Left kidney (tissue), 8 donors: ENCODE measurements at places on chromosomes 2 and 18. TPM values are rescaled to one million over a fixed set of nuclear protein-coding genes. Genes with fewer than 3 reads are reported as not detected.
A peak's percentile ranks its signal among the peaks of the same experiment; 100 is the strongest.

DNA sequence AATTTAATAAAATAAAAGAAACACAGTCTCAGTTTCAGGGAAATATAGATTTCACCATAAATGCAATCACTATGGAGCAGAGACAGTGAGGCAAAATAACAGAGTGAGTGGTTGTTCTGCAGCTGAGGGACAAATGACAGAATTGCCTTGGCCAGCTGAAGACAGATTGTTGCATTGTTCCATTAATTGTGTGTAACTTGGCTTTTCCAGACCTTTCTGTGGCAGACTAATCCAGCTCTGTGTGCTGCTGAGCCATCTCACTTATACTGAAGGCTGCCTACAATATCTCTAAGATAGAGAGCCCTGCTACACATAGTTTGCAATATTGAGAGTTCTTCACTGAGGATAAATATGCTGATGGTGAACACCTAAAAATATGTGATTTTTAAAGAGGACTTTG is 11.5 kb downstream of the LRRTM1 start:
- DNase-seq = no peak

RTP5 gene
- not detected for polyA plus RNA-seq

DNA sequence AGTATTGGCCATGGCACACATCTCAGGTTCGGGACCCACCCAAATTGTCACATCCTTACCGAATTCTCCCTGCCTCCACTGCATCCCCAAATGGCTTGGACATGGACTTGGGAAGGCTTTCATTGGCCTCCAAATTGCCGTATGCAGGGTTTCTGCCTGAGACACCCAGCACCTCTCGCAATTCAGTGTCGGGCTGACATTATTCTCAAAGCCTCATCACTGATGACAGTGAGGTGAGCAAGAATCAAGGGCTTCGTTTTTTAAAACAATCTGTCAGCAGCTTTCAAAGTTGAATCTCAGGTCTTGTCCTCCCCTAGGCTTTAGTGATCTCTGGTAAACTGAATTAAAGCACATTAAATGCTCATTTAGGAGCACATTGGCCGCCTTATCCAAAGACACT is 29.5 kb upstream of the TGFA start:
- DNase-seq = no peak

SOWAHC gene
- 16.7 TPM for polyA plus RNA-seq

SATB2 gene
- 18.7 TPM for polyA plus RNA-seq

PLCD4 gene
- 11.9 TPM for polyA plus RNA-seq

GPR75 gene
- 5.0 TPM for polyA plus RNA-seq

- DNase-seq = no peak
Observed at GRCh38 chr2:152890736-152891135, 172.3 kb downstream of the ARL6IP6 start.

DNA sequence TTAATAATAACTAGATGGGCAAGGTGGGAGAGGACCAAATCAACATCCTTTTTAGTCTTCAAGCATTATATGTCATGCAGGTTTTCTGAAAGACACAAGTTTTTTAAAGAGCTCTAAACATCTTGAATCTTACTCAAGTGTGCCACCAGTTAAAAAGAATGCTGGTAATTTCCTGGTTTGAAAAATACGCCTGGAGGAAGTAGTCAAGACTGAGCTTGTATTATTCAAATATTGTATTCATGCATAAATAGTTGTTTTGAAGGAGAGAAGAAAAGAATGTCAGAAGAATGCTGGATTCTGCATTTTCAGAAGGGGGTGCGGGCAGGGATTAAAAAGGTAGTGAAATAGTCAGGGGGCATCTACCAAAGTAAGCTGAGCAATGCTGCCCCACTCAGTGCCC is 90.7 kb downstream of the WDPCP start:
- no peak for DNase-seq

AGXT gene
- 0.12 TPM for polyA plus RNA-seq

DNA sequence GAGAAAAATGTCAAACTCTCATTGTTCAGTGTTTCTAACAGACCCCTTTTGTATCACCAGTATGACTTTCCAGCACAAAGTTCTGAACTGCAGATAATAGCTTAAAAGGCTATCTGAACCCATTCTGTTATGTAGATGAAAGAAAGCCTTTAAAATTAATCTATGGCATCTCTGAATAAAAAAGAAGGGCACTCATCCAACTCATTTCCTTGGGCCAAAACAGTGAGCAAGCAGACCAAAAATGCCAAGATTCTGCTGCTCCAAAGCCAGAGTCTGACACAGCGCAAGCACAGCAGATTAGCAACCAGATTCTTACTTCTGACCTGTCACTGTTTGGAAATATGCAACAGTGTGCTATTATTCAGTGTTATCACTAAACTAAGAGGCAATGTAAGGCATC is 22.6 kb upstream of the ITGA6 start:
- no peak for DNase-seq

DNA sequence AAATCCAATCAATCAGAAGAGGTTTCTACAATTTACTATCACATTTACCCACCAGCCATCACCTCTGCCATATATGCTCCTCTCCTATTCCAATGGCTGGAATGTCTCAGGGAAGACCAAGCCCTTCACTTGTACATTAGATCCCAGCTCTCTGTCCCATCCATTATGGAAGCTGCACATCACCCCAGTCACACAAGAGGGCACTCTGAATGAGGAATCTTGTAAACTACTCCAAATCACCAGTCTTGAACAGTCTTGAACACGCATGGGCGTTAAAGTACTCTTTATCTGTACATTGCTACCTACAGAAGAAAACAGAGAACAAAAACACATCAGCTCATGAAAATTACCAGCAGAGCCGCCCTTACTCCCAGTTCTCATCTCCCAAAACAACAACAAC is 38.7 kb downstream of the ZC3H8 start:
- peak; percentile 5 for DNase-seq

DNA sequence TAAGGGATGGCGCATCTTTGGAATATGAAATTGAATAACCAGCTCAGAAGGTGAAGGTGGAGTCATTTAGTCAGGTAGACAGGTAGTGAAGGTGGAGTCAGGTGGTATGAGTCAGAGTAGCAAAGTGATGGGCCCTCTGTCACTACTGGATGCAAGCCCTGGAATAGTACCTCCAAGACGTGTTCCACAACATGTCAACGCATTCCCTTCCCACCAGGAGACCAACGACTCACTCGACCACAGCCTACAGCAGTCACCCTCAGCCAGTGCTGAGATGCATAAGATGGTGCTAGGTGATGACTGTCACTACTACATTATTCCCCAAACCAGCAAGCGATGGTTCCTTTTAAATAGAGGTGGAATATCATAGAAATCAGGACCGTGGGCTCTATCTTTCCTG is 6.8 kb downstream of the CPLX4 start:
- DNase-seq = no peak

DNA sequence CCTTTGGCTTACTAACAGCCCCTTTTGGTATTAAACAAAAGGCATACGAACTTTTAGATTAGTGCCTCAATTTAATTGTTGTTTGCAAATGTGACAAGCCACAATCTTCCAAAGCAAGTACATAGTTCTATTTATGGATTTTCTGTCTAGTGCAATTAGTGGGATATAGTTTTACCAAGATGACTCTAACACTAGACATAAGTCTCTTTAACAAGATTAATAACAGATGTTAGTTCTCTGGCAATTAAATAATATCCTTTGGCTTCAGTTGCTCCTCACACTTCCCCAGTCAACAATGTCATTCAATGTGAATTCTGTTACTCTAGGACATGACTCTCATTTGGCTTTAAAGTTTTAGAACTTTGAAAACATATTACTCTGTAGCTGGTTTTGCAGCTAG is 16.7 kb upstream of the MC4R start:
- DNase-seq = no peak
